ENCODE measurements at places on chromosomes 12 and 14.
A peak's percentile ranks its signal among the peaks of the same experiment; 100 is the strongest.

DNA sequence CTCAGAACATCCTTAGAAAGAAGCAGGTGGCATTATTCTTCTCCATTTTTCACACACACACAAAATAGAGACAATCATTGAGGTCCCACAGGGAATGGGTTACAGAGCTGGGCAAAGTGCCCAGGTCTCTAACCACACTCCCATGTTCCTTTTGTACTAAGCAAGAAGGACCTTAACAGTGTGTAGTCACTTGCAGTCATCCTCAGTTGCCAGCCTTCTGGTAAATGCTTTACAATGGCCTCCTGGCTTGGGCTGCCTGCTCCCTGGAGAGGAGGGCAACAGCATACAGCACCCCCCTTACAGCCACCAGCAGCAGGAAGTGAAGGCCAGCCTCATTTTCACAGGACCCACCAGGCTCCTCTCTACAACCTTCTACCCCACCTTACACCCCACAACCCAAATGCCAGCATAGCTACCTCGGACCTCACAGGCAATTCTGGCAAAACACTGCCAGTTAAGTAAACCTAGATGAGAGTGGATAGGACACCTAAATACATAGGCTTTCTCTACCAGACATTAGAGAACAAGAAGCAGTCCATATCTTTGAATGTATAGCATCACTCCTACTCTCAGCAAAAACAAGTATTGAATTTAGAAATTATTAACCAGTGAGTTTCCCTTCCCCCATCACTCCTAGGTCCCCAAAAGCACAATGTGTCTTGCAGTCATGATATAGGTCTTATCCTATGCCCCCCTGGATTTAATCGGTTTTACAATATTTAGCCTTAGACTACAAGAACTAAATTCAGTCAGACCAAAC lies 88.1 kb downstream of the PPP2R5E start:
- DNase-seq: no peak

GRCh38 chr12:28424965-28425364 lies 234.7 kb downstream of the CCDC91 start:
- no peak for DNase-seq

DNA sequence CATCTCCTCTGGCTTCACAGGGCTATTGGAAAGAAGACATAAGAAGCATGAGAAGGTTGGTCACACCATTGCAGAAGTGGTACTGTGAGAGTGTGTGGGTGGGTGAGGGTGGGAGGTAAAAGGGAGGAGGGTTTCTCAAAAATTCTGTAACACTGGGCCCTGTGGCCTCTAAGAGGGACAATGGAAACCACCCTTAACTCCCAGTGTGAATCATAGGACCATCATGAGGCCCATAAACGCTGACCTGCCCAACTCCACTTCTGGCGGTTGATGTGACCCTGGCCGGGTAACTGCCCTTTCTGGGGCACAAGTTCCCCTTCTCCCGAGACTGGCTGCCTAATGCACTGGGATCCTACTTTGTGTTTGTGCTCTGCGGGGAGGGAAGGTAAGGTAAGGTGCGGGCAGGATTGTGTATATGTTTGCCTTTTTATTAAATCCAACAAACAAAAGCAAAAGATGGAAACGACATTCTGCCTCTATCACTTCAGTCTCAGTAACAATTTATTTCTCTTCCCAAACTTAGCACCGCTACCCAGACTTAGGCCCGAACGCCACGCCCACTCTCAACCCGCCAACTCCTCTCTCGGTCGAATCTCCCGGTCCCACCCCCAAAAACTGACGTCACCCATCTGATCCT lies 551 bp downstream of the METTL1 start:
- DNase-seq: peak; percentile 94

GRCh38 chr14:91159906-91160305 lies 46.0 kb downstream of the DGLUCY start:
- no peak for DNase-seq
